ENCODE measurements at places on chromosomes 12 and 14.
A peak's percentile ranks its signal among the peaks of the same experiment; 100 is the strongest.

GRCh38 chr12:27869567-27869966 lies 89.5 kb upstream of the MANSC4 start:
- DNase-seq, result no peak

- DNase-seq, result no peak
Observed at GRCh38 chr14:61564618-61565091, 130.7 kb upstream of the HIF1A start.

- DNase-seq, result no peak
Observed at GRCh38 chr14:104820669-104821228, 19.8 kb downstream of the ZBTB42 start.

DNA sequence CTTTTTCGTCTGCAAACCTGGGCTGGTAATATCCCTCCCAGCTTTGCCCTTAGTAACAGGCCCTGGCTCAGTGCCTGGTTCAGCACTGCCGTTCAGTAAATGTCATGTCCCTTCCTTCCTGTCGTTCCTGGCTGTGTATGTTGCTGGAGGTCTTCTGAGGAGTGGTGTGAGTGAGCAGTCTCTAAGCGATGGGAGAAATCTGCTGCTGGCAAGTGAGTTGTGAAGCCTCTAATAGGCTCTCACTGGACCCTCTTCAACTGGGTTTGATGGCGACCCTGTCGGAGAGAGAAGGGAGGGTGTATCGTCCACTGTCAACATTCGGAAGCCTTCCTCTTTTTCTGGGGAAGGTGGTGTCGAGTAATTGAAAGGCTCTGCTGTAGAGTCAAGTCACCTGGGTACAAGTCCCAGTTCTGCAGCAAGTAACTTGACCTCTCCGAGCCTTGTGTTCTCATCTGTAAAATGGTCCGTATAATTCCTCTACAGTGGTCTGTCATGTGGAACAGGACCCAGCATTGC lies 62.8 kb downstream of the HRK start:
- DNase-seq, result no peak

- DNase-seq, result no peak
Observed at GRCh38 chr14:84343656-84344055, 1186.3 kb upstream of the FLRT2 start.

GRCh38 chr14:56092763-56093162 lies 25.4 kb upstream of the PELI2 start:
- no peak for DNase-seq

DNA sequence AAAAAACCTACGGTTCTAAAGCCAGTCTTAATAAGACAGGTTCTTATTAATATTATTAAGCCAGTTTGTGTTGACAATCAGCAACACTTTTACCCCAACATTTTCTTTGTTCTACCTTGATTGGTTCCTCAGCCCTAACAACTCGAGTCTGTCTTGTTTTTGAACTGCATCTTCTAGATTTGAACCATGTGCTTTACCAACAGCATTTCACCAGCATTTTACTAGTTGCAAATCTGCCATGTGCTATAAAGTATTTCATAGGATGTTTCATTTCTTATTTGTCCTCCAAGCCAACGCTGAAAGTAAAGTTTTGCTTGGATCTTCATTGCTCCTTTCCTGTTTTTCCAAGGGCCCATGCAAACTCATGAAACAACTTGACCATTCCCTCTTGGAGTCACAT lies 133.4 kb downstream of the ST8SIA1 start:
- no peak for DNase-seq

DNA sequence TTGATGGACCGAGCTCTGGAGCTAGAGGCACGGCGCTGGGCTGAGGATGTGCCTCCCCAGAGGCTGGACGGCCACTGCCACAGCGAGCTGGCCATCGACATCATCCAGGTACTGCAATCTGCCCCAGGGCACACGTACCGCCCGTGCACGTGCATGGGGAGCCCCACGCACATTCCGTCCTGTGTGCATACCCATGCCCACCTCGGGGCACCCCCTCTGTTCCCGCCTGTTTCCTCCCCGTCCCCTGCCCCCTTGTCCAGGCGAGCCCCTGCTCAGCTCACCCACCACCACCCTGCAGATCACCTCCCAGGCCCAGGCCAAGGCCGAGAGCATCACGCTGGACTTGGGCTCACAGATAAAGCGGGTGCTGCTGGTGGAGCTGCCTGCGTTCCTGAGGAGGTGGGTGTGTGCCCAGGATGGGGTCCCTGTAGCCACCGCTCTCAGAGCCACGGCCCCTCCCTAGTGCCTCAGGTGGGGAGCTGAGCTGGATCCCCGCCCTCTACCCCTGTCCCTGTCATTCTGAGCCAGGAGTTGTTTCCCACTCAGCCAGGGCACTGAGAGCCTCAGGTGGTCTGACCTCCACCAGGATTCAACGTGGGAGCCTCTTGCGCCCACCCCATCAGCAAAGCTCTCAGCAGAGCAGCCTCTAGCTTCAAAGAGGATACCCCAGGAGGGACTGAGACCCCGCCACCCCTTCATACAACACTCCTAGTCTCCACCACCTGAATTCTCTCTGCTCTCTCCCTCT lies 6.9 kb downstream of the TNFAIP2 start:
- DNase-seq, result no peak

- DNase-seq, result no peak
Observed at GRCh38 chr14:63404906-63405305, 86.2 kb upstream of the GPHB5 start.

- DNase-seq, result no peak
Observed at GRCh38 chr14:75204116-75204515, 27.7 kb upstream of the TMED10 start.

DNA sequence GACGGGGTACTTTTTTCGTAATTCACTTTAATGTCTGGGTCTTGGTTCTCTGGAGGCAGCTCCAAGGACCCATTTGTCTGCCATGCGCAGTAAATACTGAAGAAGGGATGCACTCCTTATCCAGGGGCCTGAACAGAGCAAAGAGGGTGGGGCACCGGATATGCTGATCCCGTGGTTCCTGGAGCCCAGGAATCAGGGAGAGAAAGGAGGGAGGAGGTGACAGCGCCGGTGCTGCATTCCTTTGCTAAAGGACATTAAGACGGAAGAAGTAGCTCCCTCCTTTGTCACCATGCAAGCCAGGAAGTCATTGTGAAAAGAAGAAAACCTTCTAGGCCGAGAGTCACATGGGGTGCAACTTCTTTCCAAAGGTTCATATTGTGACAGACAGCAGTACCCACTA lies 1057.7 kb downstream of the VRK1 start:
- no peak for DNase-seq

GRCh38 chr12:131378861-131379665 lies 331.8 kb upstream of the SFSWAP start:
- DNase-seq, result no peak

DNA sequence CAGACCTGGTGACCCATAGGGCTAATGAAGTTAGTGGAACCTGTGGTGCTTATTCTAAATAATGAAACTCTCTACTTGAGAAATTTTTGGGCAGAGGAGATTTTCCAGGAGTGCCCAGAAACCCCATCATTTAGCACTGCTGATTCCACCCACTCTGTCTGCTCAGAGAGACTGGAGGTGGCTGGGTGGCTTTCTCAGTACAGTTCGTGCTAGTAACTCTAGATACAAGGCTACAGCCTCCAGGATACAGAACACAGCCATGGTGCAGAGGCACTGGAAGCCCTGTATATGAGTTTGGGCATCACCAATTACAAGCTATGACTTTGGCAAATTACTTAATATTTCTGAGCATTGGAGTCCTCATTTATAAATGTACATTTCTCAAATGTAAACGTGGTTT lies 32.4 kb downstream of the CCDC177 start:
- no peak for DNase-seq

GRCh38 chr12:89537389-89537788 lies 11.5 kb upstream of the POC1B start:
- no peak for DNase-seq

DNA sequence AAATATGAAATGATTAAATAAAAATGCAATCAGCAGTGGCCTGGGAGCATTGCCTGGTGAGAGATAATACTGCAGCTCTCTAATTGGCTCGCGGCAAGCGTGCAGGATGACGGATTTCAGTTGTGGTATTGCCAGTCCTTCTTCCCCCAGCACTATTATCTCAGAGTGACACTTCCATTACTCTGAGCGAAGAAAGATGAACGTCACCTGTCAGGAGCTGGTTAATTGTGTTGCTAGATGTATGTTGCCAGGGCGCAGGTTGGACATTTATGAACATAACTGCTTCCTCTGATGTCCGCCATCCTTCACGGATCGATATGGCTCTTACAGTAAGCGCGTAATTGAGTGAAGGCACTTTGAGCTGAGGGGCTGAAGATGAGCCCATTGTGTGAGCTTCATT lies 374.9 kb downstream of the PDZRN4 start:
- DNase-seq, result no peak

- no peak for DNase-seq
Observed at GRCh38 chr14:79419571-79420327, 791.6 kb downstream of the DIO2 start.

DNA sequence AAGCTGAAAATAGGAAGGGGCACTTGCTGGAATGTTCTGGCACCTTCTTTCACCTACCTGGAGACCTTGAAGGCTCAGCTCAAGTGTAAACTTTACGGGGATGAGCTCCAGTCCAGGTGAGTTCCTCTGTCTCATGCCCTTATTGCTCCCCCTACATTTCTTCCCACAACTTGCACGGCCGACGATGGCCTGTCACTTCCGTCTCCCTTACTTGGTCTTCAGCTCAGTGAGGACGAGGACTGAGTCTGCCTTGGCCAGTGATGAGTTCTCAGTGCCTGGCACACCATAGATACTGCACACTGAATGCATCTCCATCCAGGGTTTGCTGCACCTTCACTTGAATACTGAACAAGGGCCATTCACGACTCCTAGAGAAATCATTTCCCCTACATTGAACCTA lies 21.4 kb downstream of the ADGRD1 start:
- DNase-seq, result no peak

DNA sequence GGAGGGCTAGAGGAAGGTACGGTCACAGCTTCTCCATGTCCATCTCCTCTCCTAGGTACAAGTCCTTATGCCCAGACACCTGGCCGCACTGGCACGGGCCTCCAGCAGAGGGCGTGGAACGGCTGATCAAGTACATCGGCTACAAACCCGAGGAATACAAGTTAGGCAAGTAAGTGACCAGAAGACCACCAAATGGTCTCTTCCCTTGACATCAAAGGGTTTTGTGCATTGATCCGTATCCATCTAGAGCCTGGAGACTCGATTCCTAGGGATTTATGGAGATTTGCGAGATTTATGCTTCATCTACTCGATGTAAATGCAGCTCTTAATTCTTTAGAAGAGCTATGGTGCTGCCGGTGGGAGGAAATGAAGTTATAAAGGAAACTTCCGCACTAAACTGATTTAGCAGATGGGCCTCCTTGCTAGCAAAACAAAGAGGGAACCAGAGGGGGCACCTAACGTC lies 44.2 kb downstream of the KCTD10 start:
- peak; percentile 19 for DNase-seq

GRCh38 chr12:99393763-99394162 lies 253.8 kb upstream of the GARIN6 start:
- DNase-seq, result no peak

DNA sequence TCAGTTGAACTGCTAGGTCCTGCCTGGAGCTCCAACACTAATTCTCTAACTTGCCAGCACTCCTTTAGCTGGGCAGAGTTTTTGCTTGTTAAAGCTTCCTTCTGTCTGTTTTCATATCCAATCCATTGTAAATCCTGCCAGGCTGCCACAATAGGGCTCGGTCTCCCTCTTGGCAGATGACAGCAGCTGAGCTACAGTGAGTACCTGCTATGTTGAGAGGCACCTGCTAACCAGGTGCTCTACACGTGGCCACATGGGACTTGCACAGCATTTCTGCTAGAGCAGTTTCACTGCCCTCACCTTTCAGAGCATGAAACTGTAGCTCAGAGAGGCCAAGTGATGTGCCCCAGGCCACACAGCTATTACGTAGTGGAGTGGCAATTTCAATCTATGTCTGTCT lies 106.6 kb upstream of the NOS1 start:
- DNase-seq, result no peak

DNA sequence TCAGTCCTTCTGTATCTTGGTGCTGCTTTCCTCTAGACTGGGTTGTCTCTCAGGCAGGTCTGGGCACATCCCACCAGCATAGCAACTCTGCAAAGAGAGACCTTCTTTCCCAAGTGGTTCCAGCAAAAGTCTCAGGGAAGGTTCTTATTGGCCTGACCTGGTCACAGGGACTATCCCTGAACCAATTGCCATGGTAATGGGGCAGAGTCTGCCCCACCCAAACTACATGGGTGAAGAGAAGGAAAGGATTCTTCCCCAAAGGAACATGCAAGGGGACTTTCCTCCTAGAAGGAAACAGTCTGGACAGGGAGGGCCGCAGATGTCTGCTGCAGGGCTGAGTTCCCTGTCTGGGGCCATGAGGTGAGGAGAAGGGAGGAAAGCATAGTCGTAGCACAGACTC lies 122.2 kb upstream of the NCOR2 start:
- no peak for DNase-seq

DNA sequence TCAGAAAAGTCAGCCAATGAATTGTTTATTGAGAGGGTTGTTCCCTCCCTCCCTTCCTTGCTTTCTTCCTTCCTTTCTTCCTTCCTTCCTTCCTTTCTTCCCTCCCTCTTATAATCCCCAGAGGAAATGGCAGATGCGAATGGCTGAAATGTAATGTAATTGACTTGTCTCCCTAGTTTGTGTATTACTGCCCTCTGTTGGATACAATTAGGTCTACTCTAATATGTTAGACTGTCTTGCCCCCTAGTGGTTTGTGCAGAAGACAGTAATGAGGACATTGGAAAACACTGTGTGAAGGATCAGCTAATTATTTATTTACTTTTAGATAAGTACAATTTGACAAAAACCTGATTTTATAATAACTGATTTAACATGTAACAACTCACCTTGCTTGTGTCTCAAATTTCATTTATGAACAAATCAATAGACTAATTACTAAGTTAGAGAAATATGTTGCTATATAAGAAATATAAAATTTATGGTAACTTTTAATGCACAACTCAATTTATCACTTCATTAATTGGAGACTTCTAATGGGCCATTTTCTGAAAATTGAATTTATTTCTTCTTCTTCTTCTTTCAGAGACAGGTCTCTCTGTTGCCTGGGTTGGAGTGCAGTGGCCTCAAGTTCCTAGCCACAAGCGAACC lies 229.8 kb upstream of the LRIG3 start:
- DNase-seq, result peak; percentile 86

Measured in NCI-H2081 treated with DMSO at 0.1 percent for 48 hours (cell line).